T-cell (primary cell): ENCODE measurements at places on chromosomes 6 and 20. TPM values are rescaled to one million over a fixed set of nuclear protein-coding genes. Genes with fewer than 3 reads are reported as not detected.

GRCh38 chr20:1621316-1621715 is 1.5 kb upstream of the SIRPB1 start:
- DNase-seq, result no peak

DNA sequence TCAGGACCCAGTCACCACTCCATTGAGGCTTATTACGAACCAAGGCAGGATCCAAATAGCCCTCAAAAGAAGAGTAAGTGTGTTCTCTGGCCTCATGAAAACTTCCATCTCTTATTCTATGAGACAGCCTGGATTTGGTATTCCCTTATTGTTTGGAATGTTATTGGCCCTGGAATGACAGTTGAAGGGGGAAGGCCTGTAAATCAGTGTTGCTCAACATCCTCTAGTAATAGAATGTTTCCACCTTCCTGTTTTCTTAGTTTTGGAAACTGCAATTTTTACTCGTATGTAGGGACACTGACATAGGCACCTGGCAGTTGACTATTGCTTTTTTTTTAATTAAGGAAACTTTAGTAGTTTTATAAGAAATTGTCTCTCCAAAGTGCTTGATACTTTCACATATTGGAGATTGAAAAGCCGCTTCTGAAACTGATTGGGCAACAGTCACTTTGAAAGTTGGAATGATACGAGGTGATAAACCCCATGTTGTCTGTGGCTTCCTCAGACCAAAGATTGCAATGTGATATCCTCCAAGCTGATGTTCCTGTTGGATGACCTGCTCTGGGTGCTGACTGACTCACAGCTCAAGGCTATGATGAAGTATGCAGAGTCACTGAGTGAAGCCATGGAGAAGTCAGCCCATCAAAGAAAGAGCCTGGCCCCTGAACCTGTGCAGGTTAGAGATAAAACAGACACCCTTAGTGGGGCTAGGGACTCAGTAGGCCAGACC is 43.1 kb downstream of the BLTP3A start:
- no peak for DNase-seq

DNA sequence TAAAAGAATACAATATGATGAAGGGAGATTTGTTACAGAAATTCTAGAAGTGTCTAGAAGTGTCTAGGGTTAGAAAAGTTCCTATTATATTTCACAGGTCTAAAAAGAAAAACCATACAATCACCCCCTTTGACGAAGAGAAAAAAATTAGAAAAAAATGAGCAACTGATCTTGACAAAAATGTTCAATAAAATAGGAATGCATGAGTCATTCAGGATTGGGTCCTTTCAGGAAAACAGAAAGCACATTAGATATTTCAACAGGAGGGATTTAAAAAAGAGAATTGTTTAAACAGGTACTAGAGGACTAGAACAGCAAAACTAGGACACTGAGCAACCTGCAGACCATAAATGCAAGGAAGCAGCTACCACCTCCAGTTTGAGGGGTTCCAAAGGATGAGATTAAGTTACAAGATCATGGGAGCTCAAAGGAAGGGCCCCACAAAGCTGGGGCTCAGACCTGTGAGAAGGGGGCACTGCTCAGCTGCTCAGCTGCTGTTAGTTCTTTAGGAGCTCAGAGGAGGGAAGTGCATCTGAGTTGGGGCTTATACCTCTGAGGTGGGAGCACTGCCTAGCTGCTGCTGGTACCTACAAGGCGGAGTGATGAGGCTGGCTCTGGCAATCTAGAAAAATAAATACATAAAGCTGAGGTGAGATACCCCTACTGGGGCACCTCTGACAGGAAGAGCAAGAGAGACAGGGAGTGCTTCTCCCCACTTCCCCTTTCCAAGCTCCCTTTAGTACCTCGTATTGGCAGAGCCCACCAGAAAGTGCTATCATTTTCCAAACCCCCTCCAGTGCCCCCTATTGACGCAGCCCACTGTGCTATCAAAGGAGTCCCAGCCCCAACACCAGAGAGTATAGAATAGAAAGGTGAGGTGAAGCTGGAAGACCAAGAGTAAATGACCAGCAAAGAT is 27.1 kb upstream of the BEND6 start:
- DNase-seq, result no peak

- no peak for DNase-seq
These were observed 535.2 kb upstream of the ID4 start for GRCh38 chr6:19301980-19302379.

DNA sequence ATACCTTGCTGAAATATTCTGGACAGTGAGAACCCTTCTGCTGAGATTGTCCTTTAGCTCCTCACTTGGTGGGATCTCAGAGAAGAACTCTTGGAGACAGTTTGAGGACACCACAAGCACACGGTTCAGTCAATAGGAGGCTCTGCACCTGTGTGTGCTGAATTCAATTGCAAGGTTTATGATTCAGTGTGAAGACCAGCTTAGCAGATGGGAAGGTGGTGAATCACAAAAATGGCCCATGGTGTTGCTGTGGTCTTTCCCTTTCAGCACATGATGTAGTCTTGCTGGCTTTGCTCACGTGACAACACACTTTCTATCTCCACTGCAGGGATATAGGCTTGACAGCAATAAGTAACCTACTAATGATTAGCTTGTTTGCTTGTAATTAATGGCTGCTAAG is 270.3 kb downstream of the SLC24A3 start:
- no peak for DNase-seq

DNA sequence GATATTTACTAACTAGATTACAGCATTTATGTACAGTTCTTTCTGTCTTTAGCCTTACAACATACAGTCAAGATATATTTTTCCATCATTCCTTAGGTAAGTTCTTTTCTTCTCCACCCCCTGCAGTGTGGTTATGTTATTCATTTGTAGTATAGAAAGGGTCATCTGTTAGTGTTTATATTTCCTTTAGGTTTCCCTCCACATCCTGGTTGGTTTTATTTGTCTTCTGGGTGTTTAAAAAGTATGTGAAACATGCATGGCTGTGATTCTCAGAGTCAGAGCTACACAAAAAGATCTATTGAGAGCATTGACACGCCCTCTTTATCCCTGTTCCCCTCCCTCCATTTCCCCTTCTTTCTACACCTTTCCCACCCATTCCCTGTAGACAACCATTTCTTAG is 20.1 kb downstream of the DHX35 start:
- DNase-seq, result no peak

GRCh38 chr6:162345051-162345511 is 382.5 kb downstream of the PRKN start:
- no peak for DNase-seq

GRCh38 chr6:25062070-25062811 is 126.5 kb upstream of the RIPOR2 start:
- DNase-seq, result no peak

GRCh38 chr20:51382986-51383821 is 159.3 kb downstream of the NFATC2 start:
- DNase-seq, result no peak

GRCh38 chr20:51359401-51359800 is 183.1 kb downstream of the NFATC2 start:
- no peak for DNase-seq

DNA sequence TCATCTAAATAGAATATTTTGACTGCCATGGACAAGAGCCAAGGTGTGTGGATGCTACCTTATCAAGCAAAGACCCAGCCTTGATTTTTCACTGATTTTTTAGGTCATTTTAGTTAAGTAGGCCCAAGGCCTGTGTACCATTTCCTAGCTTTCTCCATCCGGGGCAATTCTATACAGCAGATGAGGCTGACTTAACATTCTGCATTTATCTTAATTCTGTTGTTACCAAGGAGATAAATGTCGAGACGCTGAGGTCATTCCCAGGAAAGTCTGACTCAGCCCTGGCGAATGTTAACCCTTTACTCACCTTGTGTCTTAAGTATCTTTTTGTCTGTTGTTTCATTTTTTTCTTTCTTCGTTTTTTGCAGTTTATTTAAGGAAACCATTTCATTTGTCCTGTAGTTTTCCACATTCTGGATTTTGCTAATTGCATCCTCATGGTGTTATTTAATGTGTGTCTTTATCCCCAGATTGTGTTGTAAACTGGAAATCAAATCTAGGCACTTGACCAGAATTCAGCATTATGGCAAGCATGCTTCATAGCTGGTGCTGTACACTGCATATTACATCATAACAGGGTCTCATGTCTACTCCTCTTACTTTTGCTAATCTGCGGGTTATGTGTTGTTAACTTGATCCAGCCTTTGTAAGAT is 277.0 kb downstream of the CDKAL1 start:
- no peak for DNase-seq

DNA sequence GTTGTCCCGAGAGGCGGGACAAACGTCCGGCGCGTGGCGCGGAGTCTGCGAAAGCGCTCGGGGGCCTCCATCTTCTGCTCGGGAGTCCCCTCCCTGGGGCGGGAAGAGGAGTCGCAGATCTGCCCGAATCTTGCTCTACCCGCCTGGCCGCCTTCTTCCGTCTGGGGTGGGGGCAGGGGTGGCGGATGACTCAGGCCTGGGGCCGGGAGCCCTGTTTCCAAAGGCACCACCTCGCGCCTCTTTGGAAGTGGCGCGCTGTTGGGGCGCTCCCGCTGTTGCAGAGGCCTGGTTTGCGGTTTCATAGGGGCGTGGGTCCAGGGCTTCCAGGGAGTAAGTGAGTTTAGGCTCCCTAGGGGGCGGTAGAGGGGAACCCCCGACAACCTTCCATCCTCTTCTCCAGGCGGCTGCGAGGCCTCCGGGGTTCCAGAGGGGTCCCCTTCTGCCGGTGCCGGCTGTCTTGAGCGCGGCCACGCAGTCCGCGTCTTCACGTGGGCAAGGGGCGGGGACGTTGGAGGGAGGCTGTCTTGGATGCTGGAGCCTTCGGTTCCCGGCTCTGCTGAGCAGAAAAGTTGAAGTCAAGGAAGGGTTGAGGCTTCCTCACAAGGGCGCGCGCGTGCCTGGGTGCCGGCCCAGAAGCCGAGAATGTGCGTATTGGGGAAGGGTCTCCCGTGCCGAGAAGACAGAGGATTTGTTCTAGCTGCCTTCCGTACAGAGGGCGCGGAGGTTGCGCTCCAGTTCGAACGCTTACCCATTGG is 2.6 kb upstream of the TFAP2C start:
- no peak for DNase-seq

GRCh38 chr6:133969285-133969920 is 16.4 kb downstream of the TBPL1 start:
- DNase-seq, result no peak

GRCh38 chr20:24672886-24673677 is 203.7 kb downstream of the SYNDIG1 start:
- no peak for DNase-seq

DNA sequence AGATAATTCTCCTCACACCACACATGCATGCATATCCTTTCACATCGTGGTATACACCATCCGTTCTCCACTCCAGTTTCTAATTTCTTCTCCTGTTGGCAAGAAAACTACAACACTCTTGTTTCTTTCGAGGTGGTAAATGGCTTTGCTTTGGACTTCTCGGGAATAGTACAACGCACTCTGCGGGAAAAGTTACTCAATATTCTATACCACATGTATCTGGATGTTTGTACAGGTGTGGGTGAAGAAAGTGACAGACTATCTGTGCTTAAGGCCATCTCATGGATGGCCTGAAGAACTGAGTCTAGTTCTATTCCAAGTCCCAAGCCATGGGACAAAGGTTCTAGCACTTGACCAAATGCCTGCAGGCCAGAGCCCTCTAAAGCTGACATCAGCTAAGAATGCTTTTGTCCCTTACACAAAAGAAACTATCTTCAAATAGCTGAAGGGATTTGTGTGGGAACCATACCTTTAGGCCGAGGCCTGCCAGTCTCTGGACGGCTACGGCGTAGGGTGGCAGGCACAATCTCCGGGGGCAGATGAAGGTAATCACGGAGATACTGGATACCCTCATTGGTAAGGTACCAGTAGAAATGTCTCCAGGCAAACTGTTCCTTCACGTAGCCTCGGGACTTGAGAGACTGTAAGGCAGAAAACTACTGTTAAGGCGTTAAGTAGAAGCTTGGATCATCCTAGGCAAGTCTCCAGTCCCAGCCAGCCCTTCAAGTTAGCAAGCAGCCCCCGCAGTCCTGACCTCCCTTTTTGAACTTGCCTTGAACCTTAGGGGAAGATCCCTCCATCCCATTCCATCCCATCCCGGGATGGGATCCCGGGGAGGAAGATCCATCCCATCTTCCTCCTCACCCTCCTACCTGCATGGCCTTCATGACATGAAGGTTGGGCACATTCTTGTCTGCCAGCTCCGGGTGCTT is 1.4 kb downstream of the RPS10 start:
- no peak for DNase-seq

- no peak for DNase-seq
These were observed 145.8 kb downstream of the PTPRT start for GRCh38 chr20:43043887-43044286.

GRCh38 chr6:99588618-99589289 is 17.9 kb upstream of the PRDM13 start:
- DNase-seq, result peak; percentile 76

DNA sequence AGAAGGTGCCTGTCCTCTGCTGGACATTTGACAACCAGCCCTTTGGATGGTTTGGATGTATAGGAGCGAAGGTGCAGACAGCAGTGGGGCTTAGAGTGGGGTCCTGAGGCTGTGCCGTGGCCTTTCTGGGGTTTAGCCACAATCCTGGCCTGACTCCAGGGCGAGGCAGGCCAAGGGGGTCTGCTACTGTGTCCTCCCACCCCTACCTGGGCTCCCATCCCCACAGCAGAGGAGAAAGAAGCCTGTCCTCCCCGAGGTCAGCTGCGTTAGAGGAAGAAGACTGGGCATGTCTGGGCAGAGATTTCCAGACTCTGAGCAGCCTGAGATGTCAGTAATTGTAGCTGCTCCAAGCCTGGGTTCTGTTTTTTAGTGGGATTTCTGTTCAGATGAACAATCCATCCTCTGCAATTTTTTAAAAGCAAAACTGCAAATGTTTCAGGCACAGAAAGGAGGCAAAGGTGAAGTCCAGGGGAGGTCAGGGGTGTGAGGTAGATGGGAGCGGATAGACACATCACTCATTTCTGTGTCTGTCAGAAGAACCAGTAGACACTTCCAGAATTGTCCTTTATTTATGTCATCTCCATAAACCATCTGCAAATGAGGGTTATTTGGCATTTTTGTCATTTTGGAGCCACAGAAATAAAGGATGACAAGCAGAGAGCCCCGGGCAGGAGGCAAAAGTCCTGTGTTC is 1.3 kb upstream of the CDKN1A start:
- DNase-seq, result no peak

GRCh38 chr6:146240807-146241206 is 211.9 kb downstream of the GRM1 start:
- DNase-seq, result no peak

DNA sequence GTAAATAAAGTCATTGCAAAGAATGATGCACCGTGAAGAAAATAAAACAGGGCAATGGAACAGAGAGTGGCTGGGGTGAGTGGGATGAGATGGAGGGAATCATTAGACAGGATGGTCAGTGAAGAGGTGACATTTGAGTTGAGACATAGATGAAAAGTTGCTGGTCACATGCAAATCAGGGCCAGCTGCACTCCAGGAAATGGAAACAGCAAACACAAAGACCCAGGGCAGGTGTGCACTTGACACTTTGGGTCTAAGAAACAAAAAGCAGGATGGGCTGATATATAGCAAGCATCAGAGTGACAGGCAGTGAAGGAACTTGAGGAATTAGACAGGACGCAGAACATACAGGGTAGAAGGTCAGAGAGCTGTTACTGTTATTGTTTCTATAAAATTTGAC is 171.5 kb upstream of the RIPOR2 start:
- DNase-seq, result no peak

The RIPOR2 gene
- 443 TPM for total RNA-seq

The CSE1L gene
- total RNA-seq, result 37.4 TPM

The GNAS-AS1 gene
- total RNA-seq, result 1.5 TPM

The TRAPPC3L gene
- not detected for total RNA-seq

The IDH3B gene
- 101 TPM for total RNA-seq

The AARS2 gene
- total RNA-seq, result 26.2 TPM

The NFKBIE gene
- 12.2 TPM for total RNA-seq

The SYNDIG1 gene
- not detected for total RNA-seq

The RSPH9 gene
- total RNA-seq, result not detected

The ADGRF1 gene
- 0.19 TPM for total RNA-seq

The TULP1 gene
- not detected for total RNA-seq

The C2 gene
- 1.3 TPM for total RNA-seq

The HTR1E gene
- not detected for total RNA-seq

The SLC32A1 gene
- total RNA-seq, result not detected
